ENCODE measurements at places on chromosomes 2 and 18.

GRCh38 chr2:36238106-36238505, 117.5 kb upstream of the CRIM1 start:
- no peak for DNase-seq
- peaks cover 34% of the 10 kb centered on the region for H3K36me3 ChIP-seq
- peaks cover 62% of the 10 kb centered on the region for H3K4me1 ChIP-seq
- no peaks in the 10 kb centered on the region for H3K27me3 ChIP-seq

DNA sequence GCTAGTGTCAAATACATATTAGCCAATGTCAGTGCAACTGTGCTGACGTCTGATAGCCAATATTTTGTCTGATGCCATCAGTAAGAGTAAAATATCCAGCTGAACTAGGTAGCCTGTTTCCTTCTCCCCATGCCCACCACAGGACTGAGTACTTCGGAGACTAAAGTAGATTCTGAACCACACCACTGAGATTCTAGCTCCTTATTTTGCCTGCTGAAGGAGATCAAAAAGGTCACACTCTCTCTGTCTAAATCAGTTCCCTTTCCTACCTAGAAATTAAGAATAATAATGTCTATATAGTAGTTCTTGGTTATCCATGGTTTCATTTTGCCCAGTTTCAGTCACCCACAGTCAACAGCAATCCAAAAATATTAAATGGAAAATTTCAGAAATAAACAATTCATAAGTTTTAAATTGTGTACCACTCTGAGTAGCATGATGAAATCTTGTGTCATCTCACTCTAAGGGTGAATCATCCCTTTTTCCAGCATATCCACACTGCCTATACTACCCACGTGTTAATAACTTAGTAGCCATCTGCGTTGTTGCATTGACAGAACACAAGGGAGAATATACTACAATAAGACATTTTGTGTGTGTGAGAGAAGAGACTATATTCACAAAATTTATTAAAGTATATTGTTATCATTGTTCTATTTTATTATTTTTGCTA, 1043.3 kb upstream of the PIK3C3 start:
- no peak for DNase-seq
- H3K27me3 ChIP-seq = no peaks in the 10 kb centered on the region
- H3K36me3 ChIP-seq = no peaks in the 10 kb centered on the region
- no peak overlapping the region for H3K27ac ChIP-seq
- H3K4me3 ChIP-seq = no peak overlapping the region

- no peaks in the 10 kb centered on the region for H3K4me1 ChIP-seq
- H3K4me3 ChIP-seq = no peak overlapping the region
- no peaks in the 10 kb centered on the region for H3K36me3 ChIP-seq
- DNase-seq = no peak
These were observed 107.7 kb downstream of the COL6A3 start for GRCh38 chr2:237306083-237306786.

GRCh38 chr2:195709901-195710806, 53.1 kb downstream of the SLC39A10 start:
- no peak overlapping the region for H3K4me3 ChIP-seq
- DNase-seq = no peak

Data from activated CD8-positive, alpha-beta T cell treated with anti-CD3 and anti-CD28 coated beads, Interleukin-2, amount 10 ng/mL, durations not matched to agents 7 days and 5 days (primary cell).